ENCODE measurements at places on chromosomes 2 and 18.

- no peak for DNase-seq
These were observed 101.1 kb downstream of the CTIF start for GRCh38 chr18:48639772-48640432.

- DNase-seq, result peak; percentile 70
These were observed 61.4 kb downstream of the TWIST2 start for GRCh38 chr2:238908960-238909951.

- DNase-seq, result peak; percentile 17
These were observed 590.8 kb upstream of the ID2 start for GRCh38 chr2:8090748-8091700.

DNA sequence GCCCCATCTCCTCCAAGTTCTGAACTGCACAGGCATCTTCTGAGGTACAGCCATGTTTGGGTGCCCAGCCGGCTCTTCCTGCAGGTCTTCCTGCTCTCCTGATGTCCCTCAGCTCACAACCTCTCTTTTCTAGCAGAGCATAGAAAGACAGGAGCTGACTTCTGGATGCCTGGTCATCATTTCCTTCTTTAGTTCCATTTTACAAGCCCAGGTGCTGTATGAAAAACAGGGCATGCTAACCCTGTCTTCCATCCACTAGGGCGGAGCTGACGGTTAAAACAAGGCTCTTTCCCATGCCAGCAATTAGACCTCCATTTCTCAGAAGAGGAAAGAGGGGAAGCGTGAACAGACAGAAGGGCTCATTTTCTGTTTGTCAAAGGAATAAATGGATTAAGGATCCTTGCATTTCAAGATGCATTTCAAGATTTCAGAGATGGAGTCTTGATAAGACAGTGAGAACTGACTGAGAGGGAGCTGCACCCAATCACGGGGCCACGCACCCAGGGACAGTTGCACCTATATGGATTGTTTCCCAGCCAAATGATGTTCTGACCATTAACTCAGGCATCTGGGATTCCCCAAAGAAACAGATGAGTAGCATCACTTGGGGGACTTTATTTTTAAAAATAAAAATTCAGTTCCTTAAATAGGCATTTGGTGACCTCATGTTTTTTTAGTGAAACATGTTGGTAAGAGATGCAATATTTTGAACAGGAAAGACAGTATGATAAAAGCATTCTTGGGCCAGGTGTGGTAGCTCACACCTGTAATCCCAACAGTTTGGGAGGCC, 45.8 kb upstream of the EML6 start:
- DNase-seq, result no peak

DNA sequence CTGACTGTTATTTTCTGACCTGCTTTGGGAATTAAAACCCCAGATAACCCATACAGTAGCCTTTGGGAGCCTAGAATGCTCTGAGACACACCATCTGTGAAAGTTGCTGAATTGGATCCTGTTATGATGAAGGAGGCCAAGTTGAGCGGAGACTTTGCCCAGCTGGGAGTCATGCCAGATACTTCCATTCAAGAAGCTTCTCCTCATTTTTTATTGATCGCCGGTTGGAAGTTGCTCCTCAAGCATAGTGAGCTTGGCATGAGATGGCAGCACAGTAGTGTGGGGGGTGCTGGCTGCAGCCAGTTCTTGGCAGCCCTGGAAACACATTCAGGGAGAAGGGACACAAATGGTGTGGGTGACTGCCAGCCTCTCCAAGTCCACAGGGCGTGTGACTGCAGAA, 270.7 kb upstream of the NRP2 start:
- no peak for DNase-seq

- no peak for DNase-seq
These were observed 46.5 kb downstream of the ATIC start for GRCh38 chr2:215358312-215358845.

DNA sequence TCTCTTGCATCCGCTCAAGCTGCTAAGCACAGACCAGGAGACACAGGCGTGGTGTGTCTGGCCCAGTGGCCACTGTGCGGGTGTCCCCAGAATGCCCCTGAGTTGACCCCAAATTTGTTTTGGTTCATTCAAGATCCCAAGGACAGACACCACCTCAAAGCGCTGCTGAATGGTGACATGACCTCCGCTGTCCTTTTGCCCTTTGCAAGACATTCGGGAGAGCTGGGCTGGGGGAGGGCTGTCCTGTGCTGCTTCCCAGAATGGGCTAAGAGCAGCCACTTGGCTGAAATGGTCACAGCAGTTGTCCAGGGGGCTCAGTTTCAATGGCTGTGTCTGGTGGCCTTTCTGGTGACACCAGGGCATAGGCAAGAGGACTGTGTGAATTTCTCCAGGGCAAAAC, 84.1 kb downstream of the SMIM21 start:
- peak; percentile 32 for DNase-seq

GRCh38 chr2:237299906-237300305, 114.1 kb downstream of the COL6A3 start:
- no peak for DNase-seq

- DNase-seq, result no peak
These were observed 152.3 kb downstream of the PRPF40A start for GRCh38 chr2:152564754-152565551.

DNA sequence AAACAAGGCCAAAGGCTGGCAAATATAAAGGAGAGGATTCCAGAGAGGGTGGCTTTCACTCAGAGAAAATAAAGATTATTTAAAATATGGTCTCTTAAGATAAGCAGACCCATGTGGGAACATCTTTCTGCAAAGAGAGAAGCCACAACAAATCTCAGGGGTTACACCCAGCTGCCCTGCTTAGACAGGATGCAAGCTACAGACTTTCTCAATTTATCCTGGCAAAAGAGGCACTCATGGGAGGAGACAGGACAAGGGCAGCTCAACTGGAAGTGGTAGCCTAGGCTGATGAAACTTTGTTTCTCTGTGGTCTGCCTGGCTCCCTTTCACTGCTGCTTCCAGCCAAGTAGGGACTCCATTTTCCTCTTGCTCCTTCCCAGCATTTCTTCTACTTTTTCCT, 25.9 kb upstream of the SULT1C4 start:
- no peak for DNase-seq

GRCh38 chr2:186205254-186205911, 280.7 kb upstream of the ZC3H15 start:
- DNase-seq, result peak; percentile 5

DNA sequence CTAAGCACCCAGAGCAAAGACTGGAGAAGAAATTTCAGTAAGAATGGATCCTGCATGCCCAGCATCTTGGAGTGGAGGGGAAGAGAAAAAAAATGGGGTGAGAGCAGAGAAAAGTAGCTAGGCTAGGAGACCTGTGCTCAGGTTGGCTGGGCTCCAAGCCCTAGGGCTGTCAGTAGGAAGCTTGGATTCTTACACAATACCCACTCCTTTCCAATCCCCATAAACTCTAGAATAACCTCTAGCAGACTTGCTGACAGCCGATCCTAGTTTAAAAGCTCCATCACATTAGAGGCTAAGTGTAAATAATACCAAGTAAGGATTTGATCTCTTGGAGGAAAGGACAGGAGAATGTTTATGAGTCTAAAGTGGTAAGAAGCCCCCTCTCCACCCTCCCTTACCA, 46.2 kb upstream of the NABP1 start:
- DNase-seq, result no peak

- no peak for DNase-seq
These were observed 68.0 kb upstream of the NETO1 start for GRCh38 chr18:72935744-72936143.

DNA sequence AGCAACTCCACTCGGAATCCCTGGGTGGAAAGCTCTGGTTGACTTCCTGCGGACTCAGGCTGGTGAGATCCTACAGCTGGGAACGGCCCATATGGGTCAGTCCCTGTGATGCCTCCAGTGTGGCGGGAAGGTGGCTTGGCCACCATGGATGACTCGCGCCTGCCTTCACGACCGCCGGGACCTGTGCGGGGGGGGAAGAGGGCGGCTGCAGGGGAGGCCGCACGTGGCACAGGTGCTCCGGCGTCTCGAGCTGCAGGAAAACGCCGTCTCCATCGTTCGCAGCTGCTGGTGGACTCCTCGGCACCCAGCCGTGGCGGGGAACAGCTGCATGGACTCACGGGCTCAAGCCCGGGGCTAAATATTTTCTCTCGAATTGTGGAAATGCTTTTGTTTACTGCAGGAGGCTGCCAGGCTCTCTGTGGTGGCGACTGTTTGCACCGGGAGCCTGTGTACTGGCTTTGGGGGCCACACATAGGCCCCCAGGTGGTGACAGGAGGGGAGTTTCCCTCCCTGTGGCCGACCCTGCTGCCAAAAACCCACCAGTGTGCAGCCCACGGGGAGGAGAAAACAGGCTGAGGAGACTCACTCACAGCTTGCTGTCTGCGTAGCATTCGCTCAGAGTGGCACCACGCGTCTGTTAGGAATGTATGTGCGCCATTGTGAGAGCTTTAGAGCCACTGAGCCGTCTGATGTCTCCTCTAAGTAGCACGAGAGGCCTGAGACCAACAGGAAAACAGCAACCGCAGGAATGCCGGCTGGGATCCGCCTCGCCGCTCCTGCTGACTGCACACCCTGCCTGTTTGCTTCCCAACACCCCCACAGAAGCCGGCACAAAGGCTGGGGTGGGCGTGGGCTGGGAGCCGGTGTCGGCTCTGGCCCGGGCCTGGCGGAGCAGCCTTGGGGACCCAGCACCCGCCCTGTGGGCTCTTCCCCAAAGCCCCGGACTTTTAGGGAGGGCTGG, 89.2 kb downstream of the NFATC1 start:
- peak; percentile 78 for DNase-seq

- no peak for DNase-seq
These were observed 22.2 kb upstream of the POMC start for GRCh38 chr2:25190536-25190935.

GRCh38 chr2:210440206-210440605, 36.4 kb downstream of the LANCL1 start:
- DNase-seq, result no peak

- no peak for DNase-seq
These were observed 117.7 kb upstream of the ACVR1C start for GRCh38 chr2:157746234-157746950.

- no peak for DNase-seq
These were observed 438.2 kb upstream of the MAP2 start for GRCh38 chr2:208985644-208986043.

- peak; percentile 46 for DNase-seq
These were observed 42.4 kb upstream of the IGFBP2 start for GRCh38 chr2:216590780-216591179.

DNA sequence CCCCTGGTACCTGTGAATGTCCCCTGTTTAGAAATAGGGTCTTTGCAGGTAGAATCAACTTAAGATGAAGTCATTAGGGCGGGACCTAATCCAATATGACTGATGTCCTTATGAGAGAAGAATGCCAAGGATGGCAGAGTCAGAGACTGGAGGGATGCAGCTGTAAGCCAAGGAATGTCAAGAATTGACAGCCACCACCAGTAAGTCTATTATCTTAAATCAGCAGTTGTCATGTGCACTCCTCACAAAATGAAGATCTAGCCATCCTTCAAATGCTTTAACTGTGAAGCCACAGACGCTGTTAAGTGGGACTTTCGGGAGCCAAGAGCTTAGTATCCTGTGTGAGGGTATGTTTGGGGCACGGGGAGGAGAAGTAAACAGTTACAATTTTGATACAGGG, 83.2 kb downstream of the ITGA4 start:
- DNase-seq, result no peak

DNA sequence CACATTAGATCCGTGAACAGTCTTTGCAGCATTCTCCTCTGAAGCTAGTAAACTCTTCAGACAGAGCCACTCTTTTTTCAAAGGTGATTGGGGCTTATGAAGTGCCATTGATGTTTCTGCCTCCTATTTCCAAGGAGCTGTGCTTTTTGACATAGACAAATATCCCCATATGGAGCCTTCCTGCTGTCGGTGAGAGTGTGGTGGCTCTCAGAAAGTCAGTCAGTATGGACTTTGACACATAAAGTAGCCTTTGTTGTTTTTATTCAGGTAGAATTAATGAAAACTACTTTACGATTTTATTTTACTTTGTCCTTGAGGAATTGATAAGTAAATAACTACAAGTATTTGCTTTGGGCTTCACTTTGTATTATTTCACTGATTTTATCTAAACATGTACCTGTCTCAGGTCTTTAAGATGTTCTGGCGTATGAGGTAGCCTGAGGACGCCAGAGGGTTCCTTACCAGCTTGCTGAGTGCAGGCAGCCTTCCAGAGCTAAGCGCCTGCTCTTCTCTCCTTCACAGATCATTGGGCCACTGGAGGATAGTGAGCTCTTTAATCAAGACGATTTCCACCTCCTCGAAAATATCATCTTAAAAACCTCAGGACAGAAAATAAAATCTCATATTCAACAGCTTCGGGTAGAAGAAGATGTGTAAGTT, 69.7 kb downstream of the UGGT1 start:
- DNase-seq, result no peak

- DNase-seq, result no peak
These were observed 421.0 kb downstream of the TXNL1 start for GRCh38 chr18:56217406-56217805.

DNA sequence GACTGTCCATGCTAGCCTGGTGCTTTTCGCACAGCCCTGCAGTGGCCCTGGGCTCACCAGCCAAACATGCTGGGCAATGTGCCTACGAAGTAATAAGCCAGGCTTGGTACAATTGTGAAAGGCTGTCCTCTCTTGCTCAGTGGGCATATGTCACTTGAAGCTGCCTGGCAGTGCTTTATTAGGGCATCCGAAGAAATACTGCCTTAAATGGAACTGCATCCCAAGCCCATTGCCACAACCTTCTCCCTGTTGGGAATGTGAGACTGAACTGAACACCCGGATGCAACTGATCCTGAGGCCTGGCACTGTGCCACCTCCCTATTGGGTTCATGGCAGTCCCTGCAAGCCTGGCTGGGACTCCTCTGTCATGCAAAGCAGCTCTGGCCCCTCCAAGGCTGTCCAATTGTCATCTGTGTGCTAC, 15.9 kb downstream of the CAPG start:
- DNase-seq, result no peak

GRCh38 chr2:96680561-96681141, 38.1 kb downstream of the FER1L5 start:
- no peak for DNase-seq

DNA sequence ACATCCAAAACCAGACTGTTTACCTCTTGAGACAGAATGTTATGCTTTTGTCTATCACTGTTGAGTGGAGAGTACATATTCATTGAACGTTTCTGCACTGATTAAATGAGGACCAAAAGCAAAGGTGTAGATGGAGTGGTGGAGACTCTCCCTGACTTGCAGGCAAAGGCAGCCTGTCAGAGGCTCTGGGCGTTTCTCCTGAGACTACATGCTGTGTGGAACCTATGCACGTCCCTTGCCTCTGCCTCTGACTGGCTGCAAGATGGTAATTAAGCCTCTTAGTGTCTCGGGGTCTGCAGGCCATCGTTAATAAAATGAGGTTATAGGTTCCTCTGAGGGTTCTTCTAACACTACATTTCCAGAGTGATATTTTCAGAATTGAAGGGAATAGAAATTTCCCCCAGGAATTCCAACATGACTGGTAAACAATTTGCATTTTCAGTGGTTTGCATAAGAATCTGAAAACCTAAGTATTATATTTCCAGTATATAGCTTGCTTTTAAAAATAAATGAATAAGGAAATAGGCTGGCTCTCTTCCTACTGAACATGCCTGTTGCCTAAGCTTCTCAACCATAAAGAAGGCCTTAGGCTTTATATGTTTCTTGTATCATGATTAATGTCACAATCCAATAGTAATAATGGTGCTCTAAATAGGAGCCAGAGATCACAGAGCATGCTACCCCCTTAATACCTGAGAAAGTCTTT, 107.4 kb downstream of the FTCDNL1 start:
- DNase-seq, result no peak
